CD4-positive, alpha-beta T cell treated with Interleukin-12 subunit alpha and Interleukin-12 subunit beta, for 1 hour (primary cell): ENCODE measurements at places on chromosomes 12 and 14.

DNA sequence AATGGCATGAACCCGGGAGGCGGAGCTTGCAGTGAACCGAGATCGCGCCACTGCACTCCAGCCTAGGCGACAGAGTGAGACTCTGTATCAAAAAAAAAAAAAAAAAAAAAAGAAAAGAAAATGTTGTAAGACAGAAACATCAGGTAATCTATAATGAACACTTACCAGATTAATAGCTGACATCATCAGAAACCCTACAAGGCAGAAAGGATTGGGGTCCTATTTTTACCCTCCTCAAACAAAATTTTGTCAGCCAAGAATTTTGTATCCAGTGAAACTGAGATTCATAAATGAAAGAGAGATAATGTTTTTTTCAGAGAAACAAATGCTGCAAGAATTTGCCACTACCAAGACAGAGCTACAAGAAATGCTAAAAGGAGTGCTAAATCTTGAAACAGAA, 14.1 kb downstream of the CLEC1A start:
- no peak for DNase-seq

DNA sequence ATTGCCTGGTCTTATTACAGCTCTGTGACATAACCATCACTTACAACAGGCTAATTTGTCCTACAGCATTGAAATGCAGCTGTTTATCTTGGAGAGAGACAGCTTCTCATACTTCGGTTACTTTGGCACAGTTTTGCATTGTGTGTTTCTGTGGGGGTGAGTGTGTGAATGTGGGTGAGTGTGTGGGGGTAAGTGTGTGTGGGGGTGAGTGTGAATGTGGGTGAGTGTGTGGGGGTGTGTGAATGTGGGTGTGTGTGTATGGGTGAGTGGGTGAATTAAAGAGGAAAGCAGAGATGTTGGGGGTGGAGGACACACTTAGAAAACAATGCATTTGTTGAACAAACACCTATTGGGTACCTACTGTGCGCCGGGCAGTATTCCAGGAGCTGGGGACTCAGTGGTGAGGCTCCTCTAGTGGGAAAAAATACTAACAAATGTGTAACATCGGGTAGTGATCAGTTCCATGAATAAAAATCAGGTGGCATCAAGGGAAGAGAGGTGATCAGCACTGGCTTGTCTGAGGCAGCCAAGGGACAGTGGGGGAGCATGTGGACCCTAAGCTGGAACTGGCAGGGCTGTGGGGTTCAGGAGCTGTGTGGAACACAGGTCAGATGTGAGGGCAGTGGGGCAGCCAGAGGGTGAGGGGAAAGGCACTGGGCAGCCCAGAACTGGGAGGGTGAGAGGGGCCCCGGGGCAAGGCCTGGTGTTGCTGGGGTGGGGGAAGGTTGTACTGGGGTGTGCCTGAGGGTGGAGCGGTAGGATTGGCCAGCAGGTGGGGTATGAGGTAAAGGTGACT, 44.1 kb upstream of the AMN start:
- no peak for DNase-seq

- DNase-seq, result no peak
These were observed 100.3 kb downstream of the SETD3 start for GRCh38 chr14:99380402-99380801.

DNA sequence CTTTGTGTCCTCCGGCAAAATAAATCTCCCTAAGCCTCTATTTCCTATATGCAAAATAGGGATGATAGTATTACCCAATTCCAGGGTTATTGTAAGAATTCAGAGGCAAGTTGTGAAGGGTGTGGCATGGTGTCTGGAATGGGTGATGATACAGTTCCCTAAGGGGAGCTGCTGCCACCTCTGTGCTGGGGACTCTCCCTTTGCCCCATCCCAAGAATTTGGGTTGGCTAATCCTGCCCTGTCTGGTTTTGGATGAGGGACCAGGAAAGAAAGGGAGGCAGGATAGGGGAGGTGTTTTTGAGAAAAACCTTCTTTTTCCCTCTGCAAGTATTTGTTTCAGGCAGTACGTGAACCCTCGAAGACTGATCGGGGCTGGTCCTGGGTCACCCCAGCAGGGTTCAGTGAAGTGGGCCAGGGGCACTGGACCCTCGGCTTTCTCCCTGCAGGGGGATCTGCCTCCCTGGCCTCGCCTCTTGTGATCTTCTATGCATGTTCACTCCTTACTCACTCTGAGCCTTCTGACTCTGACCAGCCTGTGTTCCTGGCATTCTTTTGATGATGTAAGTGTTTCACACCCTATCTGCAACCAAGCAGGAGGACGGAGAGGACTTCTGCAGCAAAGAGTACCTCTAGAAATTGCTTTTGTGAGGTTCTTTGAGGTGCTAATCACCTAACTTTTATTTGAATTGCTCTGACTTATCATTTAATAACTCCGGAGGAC, 60.8 kb downstream of the RASSF3 start:
- DNase-seq, result no peak

GRCh38 chr14:94722397-94722796, 47.5 kb downstream of the GSC start:
- no peak for DNase-seq

GRCh38 chr12:13365748-13366366, 169.3 kb downstream of the EMP1 start:
- no peak for DNase-seq

DNA sequence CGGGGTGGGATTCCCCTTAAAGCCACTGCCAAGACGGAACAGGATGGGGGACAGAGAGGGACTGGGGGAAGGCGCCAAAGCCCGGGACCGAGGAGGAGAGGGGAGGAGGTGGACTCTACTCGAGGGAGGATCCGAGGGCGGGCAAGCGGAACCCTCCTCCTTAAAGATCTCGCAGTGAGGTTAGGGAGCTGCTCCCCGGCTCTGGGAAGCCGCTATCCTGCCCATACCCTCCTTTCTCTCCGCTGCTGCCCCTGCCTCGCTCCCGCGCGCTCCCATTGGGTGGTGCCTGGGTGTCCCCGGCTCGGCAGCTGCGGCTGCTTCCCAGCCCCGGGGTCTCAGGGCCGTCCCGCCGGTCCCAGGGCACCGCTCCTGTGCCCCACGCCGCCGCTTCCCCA, 16.4 kb downstream of the KRT18 start:
- DNase-seq, result no peak

DNA sequence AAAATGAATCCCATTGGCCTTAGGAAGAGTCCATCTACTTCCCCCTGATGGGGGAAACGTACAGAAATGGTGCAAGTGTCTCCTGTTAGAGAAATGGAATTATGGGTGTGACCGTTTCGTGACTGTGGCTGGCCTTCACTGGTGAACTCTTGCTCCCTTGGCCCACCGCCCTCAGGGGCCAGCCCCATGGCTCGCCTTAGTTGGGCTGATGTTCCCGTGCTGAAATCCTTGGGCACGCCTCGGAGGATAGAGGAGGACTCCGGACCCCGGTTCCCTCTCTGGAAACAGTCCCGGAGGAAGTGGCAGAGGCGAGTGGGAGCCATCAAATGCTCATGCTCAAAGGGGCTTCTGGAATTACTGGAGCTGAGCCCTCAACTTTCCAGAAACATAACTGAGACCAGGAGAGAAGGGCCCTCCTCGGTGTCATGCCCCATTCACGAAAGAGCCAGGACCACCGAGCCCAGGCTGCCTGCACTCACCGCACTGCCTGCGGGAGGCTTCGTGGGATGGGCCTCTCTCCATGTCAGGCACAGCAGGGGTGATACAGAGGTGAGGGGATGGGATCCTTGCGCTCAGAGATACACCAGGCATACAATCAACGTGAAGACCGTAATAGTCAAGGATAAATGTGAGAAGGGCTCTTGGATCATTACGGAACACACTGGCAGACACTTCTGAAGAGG, 10.1 kb upstream of the CACNA2D4 start:
- DNase-seq, result no peak

DNA sequence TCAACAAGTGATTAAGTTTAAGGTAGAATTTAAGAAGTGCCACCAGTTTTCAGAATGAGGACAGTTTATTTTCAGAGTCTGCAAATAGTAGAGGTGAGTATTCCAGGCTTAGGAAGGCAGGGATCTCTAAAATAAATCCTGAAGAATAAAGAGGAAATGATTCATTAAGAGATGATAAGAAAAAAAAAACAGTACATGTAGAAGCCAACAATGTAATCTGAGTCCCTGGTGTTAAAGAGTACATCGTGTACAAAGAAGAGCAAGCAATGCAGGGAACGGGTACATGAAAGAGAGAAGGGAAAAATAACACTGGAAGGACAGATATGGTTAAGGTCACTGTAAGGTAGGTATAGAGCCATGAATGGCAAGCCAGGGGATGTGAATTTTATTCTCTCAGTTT, 95.2 kb upstream of the FOXG1 start:
- DNase-seq, result no peak

DNA sequence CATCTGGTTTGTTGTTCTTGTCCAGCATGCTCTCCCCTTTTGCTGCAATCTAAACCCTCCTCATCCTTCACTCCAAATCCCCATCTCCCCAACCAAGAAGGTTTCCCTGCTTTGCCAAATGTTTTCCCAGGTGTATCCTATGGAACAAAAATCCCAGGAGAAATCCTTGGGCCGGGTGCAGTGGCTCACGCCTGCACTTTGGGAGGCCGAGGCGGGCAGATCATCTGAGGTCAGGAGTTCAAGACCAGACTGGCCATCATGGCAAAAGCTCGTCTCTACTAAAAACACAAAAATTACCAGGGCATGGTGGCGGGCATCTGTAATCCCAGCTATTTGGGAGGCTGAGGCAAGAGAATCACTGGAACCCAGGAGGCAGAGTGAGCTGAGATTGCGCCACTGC, 5.0 kb downstream of the KSR2 start:
- DNase-seq, result no peak

- no peak for DNase-seq
These were observed 391 bp downstream of the SERPINA4 start for GRCh38 chr14:94561656-94562010.

DNA sequence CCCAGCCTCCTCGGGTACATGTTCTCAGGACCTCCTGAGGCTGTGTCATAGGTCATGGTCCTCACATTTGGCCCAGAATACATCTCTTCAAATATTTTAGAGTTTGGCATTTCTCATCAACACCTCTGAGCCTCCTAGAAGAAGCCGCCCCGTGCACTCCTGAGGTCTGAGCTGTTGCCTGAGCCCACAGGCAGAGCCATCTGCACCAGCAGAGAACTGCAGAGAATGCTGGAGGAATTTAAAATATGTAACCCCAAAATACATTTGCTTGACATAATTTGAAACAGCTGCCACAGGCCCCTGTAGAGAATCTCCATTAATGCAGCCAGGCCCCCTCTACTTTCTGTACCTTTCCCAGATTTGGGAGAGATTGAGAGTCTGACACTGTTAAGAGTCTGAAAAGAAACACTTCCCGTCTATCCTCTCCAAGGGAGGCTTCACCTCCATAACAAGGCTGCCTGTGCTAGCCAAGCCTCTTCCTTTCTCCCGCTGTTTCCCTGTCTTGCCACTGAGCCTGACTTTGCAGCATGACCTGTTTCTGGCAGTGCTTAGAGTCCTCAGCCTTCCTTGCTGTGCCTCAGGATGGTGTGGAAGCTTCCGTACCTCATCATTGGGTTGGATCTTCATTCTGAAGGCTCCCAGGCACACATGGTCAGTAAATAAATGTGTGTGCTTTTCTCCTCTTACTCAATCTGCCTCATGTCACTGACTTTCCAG, 95.4 kb upstream of the SFSWAP start:
- DNase-seq, result no peak

DNA sequence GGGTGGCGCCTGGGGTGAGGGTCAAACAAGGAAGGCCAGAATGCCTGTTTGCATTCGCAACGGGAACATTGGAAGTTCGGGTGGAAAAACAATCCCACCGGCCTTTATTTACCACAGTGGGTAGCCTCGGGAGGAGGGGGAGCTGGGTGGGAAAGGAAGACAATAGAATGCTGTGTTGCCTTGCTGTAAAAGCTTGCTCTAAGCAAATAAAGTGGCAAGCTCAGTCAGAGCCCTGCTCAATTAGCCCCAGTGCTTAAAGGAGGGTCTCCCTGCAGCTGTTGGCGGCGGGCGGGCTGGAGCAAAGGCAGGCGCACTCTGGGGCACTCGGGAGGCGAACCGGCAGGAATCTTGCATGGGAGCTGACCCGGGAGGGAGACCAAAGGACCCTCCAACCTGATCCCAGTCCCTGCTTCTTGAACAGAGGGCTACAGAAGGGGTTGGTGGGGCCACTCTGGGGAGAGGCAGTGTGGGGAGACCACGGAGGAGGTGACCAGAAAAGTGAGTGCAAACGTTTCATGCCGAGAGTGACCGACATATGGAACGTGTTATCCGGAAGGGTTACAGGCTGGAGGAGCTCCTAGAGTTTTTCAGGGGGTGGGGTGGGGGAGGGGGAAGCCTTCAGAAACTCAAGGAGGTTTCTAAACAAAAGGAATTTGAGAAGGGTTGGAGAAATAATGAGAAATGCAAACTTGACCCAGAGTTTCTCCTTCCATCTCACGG, 48.5 kb downstream of the NTF3 start:
- no peak for DNase-seq

GRCh38 chr14:71725922-71726579, 206.2 kb upstream of the RGS6 start:
- no peak for DNase-seq

- DNase-seq, result no peak
These were observed 10.7 kb upstream of the NEUROD4 start for GRCh38 chr12:55008944-55009585.

DNA sequence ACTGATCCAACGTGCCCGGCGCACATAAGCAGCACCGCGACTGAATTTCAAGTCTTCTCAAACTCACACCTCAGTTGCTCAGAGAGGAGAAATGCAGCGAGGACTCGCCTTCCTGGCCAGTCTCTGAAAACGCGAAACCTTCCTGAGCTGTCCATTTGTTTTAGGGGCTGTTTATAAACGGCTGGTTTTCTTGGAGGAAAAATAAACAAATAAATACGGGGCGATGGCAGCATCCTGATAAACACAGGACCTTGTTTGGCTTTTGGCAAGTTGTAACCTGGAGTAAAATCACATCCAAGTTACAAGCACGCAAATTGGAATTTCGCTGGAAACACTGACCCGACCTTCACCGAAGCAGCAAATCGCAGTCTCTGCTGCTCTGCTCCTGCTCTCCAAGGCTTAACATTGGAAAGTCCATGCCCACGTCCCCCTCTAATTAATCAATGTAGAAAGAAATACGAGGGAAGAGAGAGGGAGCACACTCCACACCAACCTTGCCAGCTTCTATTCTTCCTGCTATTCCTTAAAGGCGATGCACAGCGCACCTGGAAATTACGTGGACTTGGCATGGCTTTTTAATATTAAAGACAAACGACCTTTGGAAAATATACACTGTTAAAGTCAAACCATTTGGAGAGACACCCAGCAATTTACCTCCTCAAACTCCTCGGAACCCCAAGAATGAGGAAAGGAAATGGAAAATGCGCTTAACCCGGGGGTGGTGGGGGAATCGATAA, 248.8 kb downstream of the APAF1 start:
- no peak for DNase-seq

DNA sequence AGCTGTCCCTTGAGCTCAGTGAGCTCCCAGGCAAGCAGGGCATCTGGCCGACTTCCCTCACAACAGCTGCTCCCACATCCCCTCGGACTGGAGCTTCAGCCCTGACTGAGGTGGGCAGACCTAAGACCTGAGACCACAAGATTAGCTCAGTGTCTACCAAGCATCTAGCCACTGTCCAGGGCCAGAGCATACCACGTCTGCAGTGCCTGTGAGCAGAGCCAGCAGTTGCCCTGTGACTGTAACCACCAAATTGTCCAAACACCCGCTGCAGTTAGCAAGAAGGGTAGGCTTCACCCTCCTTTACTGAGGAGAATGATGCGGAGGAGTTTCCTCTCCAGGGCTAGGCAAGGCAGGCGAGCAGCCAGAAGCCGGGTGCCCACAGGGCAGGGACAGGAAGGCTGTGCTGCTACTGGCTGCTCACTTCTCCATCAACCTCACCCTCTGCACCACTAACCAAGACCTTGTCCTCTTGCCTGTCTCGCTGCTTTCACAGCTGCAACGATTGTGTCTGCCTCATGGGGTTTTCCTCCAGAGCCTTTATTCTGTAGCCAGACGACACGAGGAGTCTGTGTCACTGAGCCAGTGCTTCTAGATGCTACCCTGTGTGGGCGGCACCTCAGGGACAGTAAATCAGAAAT, 53.9 kb downstream of the ANAPC7 start:
- peak; percentile 24 for DNase-seq
